Activated T-cell treated with anti-CD3 and anti-CD28 coated beads, Interleukin-2, amount 50 U/mL, for 24 hours (primary cell): ENCODE measurements at places on chromosomes 1 and 21.

GRCh38 chr1:114026797-114027196, 47.5 kb downstream of the OLFML3 start:
- H3K4me1 ChIP-seq: no peaks in the 10 kb centered on the region
- no peak overlapping the region for H3K27ac ChIP-seq
- H3K27me3 ChIP-seq: no peaks in the 10 kb centered on the region

DNA sequence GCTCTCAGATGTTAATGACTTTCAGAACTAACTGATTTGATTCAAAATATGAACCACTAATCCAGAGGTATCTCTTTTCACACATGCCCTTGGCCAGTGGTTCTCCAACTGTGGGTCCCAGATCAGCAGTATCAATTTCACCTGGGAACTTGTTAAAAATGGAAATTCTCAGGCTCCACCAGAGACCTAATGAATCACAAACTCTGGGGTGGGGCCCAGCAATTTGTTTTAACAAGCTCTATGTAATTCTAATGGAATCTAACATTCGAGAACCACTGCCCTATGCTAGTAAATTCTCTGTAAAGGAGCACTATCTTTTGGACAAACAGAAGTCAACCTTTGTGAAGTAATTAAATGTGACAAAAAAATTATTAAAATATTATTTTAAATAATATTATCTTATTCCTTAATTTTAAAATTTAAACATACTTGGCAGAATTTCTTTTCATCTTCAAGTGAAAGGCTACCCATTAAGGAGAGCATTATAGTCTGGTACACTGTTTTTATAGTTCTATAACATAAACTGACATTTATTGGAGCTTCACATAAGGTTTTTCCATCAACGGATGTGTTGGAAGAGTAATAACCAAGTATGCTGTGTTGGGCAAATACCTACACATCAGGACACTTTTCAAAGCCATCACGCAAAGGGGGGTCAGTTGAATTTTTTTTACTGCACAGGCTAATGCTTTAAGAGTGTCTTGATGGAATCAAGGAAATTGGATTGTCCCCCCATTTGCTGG, 130.4 kb downstream of the LHX4 start:
- no peak for DNase-seq
- H3K4me1 ChIP-seq: peaks cover 1% of the 10 kb centered on the region
- no peak overlapping the region for H3K4me3 ChIP-seq
- H3K27ac ChIP-seq: no peak overlapping the region
- H3K36me3 ChIP-seq: peaks cover 11% of the 10 kb centered on the region
- no peaks in the 10 kb centered on the region for H3K27me3 ChIP-seq

- H3K4me1 ChIP-seq: peaks cover 6% of the 10 kb centered on the region
- H3K4me3 ChIP-seq: no peak overlapping the region
- DNase-seq: no peak
- no peak overlapping the region for H3K27ac ChIP-seq
Measured at GRCh38 chr1:160326418-160326817, 16.6 kb downstream of the COPA start.

DNA sequence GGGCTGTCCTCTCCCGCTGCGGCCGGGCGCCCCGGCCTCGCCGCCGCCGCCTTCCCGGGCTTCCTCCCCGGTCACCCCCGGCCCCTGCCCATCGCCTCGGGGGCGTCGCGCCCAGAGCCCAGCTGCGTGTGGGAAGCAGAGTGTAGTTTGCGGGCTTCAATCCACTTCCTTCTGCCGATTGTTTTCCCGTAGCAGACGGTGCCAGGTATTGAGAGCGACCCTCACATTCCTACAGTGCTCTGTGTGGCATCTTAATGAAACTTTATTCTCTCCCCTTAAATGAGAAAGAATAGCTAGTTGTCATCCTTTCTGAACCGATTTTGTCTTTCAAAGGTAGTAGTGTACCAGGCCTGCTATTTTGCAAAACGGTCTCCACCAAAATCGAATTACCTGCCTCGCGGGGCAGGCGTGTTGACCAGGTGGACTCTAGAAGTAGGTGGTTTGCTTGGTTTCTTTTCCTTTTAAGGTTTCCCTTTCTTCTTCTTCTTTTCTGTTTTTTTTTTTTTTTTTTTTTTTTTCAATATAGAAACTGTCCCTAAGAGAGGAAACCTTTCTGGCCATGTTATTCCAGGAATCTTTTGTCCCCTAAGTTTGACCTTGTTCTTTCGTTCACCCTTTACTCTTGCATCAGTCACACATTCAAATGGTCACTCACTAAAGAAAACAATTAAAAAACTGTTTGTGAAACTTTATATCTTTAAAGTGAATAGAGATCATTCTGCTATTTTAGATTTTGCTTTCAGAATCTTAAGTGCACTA, 881 bp downstream of the USP25 start:
- H3K27me3 ChIP-seq: peaks cover 4% of the 10 kb centered on the region
- DNase-seq: peak; percentile 68
- peak overlapping the region; percentile 91 for H3K4me3 ChIP-seq
- peaks cover 6% of the 10 kb centered on the region for H3K36me3 ChIP-seq

- peaks cover 45% of the 10 kb centered on the region for H3K27me3 ChIP-seq
- no peaks in the 10 kb centered on the region for H3K36me3 ChIP-seq
- H3K27ac ChIP-seq: no peak overlapping the region
Measured at GRCh38 chr21:45408801-45409261, 3.9 kb downstream of the COL18A1 start.

DNA sequence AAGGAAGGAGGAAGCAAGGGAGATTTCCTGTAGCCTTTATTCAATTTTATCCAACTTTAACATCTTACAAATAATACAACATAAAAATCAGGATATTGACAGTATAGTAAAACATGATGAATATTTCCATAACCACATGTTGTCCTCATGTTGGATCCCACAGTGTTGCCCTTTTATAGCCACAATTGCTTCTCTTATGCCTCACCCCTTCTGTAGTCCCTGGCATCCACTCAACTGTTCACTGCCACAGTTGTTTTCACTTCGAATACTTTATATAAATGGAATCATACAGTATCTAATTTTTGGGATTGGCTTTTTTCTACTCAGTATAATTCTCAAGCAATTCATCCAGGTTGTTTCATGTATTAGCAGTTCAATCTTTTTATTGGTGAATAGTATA, 44.8 kb downstream of the SRSF11 start:
- peak overlapping the region; percentile 66 for H3K27ac ChIP-seq
- no peak for DNase-seq
- no peaks in the 10 kb centered on the region for H3K27me3 ChIP-seq

DNA sequence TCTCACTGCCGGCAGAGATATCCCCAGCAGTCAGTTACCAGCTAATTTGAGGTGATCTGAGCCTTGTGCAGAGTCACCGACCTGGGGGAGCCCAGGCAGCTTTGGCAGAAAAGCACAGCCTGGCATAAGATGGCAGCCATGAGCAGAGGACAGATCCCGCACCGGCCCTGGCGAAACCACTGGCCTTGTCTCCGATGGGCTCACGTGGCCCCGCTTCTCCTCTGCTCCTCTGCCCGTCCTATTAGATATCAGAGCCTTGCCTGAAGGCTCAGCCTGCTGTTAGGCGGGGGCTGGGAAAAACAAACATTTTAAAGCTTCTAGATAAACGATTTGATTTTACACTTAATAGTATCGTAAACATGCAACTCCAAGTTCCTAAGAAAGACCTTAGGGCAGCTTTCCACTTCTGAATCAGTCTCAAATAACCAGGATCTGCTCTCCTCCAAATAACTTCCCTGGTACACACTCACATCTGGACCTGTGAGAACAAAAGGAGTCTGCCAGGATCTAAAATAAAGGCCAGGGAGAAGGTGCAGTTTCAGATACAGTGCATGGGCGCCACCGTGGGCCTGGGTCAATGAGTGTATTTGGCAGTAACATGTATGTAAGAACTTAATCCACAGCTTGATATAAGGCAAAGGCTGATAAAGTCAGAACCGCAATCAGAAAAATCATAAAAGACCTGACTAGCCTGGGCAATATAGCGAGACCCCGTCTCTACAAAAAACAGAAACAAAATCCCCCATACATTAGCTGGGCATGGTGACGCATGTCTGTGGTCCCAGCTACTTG, 10.0 kb downstream of the EDARADD start:
- no peak overlapping the region for H3K27ac ChIP-seq
- peaks cover 4% of the 10 kb centered on the region for H3K4me1 ChIP-seq

- no peaks in the 10 kb centered on the region for H3K36me3 ChIP-seq
- no peaks in the 10 kb centered on the region for H3K27me3 ChIP-seq
- no peak for DNase-seq
- H3K4me3 ChIP-seq: no peak overlapping the region
Measured at GRCh38 chr1:2363847-2364513, 27.4 kb downstream of the MORN1 start.
